ENCODE measurements at places on chromosomes 3 and 15.

DNA sequence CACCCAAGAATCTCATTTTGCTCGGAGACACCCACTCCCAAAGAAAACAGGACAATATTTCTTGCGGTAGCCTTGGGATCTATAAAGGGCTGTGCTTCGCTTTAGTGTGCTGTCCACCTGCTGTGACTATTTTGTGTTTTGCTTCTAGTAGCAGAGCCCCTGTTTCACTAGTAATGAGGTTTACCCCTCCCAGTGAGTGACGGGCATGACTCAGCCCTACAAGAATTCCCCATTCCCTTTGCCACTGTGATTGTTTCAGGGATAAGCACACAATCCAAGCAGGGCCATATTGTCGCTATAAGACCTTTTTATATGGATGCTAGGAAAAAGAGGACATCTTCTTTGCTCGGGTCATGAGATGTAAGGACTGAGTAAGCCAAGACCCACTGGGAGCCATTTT, 62.5 kb upstream of the FOXB1 start:
- DNase-seq = no peak

- no peak for DNase-seq
Measured at GRCh38 chr3:69452295-69452694, 66.4 kb upstream of the FRMD4B start.

DNA sequence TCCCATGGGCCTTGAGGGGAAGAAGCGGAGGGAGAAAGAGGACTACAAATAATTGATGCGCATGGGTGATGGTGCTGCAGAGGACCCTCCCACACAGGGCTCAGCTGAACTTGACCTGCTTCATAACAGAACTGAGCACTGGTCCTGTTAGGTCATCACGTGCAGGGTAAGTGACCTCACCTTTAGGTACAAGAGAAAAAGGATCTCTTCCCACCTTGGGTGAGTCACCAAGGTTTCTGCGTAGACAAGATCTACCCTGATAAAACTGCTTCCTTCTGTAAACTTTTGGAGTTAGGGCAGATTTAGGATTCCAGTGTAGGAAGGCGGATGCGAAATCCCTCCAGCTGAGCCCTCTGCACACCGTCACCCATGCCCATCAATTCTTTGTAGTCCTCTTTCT, 67.1 kb downstream of the FEM1B start:
- DNase-seq = no peak

DNA sequence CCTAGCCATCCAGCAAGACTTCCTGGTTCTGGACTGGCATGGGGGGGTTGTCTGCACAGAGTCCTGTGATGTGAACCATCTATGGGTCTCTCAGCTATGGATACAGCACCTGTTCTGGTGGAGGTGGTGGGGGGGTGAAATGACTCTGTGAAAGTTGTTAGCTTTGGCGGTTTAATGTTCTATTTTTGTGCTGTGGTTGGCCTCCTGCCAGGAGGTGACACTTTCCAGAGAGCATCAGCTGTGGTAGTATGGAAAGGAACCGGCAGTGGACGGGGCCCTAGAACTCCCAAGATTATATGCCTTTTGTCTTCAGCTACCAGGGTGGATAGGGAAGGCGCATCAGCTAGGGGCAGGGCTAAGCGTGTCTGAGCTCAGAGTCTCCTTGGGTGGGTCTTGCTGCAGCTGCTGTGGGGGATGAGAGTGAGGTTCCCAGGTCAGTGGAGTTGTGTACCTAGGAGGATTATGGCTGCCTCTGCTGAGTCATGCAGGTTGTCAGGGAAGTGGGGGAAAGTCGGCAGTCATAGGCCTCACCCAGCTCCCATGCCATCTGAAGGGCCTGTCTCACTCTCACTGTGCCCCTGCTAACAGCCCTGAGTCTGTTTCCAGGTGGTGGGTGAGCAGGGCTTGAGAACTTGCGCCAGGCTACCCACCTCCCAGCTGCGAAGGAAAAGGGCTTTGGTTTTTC, 7.1 kb upstream of the LARS2 start:
- no peak for DNase-seq

GRCh38 chr3:69130689-69131088, 8.3 kb upstream of the LMOD3 start:
- no peak for DNase-seq

DNA sequence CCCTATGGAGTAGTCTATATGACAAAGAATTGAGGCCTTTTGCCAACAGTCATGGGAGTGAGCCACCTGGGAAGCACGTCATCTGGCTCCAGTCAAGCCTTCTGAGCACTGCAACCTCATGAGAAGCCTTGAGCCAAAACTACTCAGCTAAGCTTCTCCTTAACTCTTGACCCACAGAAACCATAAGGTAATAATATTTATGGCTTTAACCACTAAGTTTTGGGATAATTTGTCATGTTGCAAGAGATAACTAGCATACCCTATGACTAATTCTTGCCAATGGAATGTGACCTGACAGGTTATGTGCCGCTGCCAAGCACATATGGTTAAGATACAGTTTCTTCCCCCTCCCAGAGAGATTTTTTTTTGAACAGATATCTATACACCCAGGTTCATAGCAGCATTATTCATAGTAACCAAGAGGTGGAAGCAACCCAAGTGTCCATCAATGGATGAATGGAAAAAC, 11.8 kb upstream of the SLC6A11 start:
- DNase-seq = no peak

DNA sequence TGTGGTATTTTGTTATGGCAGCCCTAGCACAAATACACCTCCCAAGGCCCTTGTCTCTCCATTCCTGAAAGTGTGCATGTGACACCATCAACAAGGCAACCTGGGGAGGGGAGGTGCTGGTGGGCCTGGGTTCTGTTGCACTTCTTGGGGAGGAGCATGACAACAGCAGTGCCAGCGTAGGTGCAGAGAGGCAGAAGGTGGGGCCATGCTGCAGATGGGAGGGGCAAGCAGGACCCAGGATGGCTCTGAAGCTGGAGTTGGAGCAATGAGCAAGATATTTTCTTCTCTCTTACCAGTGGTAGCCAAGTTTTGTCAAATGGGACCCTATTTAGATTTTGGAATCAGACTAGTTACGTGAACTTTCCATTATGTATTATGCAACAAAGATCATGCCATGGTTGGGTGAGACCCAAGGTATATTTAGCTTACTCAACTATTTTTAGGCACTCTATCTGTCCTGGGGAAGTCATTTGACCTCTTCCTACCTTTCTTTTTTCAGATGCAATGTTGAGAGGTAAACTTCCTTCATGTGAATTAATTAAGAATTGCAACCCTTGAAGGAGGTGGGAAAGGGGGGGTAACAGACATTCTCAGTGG, 3.4 kb downstream of the FYCO1 start:
- no peak for DNase-seq

DNA sequence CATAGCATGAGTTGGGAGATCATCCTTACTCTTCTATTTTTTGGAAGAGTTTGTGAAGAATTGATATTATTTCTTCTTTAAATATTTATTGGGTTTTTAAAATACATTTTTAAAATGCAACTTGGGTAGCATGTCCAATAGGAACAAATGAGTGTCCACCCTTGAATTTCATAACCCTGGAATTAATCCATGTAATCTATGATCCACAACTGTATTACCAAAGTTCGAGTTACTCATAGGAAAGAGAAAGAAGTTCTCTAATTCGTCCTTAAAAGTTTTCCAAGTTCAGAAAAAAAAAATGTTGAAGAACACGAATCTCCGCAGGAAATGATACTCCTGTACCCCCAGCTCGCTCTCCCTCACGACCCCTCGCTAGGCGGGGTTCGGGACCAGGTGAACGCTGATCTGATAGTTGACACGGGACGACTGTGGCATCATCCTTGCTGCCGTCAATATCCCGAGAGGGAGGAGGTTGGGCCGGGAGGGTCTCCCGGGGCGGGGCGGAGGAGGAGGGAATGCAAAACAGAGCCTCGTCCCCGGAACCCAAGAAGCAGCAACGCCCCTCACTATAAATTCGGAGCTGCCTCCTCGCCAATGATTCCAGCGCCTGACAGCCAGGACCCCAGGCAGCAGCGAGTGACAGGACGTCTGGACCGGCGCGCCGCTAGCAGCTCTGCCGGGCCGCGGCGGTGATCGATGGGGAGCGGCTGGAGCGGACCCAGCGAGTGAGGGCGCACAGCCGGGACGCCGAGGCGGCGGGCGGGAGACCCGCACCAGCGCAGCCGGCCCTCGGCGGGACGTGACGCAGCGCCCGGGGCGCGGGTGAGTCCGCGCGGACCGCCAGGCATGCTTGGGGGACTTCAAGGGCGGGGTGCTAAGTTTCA, at the start of gene AGTR1:
AGTR1 (plus strand) TSS at position 598 of the 884 bp plus-strand sequence. CDS start 43,133 bp downstream, outside the sequence.
- no peak for DNase-seq

GRCh38 chr3:157535667-157536066, 32.5 kb upstream of the VEPH1 start:
- no peak for DNase-seq

- DNase-seq = no peak
Measured at GRCh38 chr3:102714567-102714966, 279.8 kb downstream of the ZPLD1 start.

DNA sequence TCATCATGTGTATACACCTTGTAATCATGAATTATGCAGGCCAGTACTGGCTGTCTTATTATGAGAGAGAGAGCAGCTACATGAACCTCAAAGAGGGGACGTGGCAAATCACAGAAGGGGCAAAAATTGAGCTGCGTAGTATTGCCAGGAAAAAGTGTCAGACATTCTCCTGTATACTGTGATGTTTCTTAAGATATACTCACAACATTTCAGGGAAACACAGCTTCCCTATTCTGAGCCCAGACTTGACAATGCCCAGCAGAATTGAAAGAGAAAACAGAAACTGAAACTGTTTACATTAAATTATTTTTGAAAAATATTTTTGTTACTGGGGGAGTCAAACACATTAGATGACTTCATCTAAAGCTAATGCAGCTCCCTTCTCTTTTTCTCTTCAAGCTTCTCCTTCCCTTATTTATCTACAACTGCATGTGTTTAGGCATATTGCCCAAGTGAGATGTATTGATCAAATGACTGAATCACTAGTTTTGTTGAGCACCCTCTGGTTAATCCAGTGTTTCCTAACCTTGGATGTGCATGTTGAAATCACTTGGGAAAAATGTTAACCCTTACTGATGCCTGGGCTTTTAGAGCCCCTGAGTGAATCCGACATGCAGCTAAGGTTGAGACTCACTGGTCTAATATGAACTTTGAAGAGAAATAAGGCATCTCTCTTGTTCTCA, 39.5 kb downstream of the CADPS start:
- no peak for DNase-seq

- no peak for DNase-seq
Measured at GRCh38 chr15:56001471-56002078, 8.2 kb upstream of the NEDD4 start.

DNA sequence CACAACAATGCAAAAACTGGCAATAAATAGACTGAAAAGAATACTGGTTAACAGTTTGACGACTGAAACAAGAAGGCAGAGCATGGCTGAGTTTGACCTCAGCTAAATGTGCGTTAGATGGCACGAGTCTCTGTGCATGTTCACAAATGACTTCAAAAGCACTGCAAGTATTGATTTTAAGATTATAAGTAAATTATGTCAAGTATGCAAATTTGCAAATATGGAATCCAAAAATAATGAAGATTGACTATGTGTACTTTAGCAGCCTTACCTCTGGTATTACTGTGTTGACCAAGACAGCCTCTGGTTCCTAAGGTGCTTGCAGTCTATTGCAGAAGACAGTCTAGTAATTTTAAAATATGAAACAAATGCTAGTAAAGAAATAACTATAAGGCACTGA, 2.6 kb upstream of the EIF5A2 start:
- DNase-seq = no peak

GRCh38 chr3:31289584-31289983, 243.1 kb upstream of the STT3B start:
- no peak for DNase-seq

DNA sequence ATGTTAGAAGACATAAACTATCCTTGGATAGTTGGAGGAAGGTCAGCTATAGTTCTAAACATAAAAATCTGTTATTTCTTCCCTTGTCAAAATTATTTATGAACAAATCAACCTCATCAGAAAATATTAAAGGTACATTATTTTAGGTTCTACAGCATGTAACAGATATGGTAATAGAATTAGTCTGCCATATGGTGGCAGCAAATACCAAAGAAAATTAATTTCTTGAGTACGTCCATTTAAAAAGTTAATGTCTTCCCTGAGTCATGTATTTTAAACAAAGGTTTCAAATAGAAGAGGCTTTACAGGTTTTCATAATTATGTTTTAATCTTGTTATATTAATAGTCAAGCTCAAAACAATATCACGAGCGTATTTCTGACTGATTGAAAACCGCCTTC, 17.9 kb upstream of the ANKRD28 start:
- peak; percentile 37 for DNase-seq

DNA sequence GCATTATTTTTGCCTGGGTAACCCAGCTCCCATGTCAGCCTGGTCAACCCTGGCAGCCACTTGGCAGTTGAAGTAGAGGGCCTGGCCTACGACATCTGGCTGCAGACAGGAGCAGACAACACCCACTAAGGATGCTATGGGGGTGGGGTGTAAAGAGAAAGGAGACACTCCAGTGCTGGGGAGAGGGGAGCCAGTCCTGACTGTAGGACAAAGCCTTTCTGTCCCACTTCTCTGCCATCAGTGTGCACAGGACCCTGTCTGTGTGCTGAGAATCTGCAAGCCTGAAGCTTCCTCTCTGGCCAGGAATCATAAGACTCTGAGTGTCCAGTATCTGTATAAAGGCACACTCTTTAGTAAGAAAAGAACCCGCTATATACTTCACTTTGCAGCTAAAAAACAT, 96.3 kb upstream of the CHRM5 start:
- DNase-seq = no peak

GRCh38 chr3:53252096-53252946, 3.5 kb downstream of the TKT start:
- no peak for DNase-seq

GRCh38 chr3:8888301-8888915, 74.9 kb downstream of the RAD18 start:
- DNase-seq = peak; percentile 91

DNA sequence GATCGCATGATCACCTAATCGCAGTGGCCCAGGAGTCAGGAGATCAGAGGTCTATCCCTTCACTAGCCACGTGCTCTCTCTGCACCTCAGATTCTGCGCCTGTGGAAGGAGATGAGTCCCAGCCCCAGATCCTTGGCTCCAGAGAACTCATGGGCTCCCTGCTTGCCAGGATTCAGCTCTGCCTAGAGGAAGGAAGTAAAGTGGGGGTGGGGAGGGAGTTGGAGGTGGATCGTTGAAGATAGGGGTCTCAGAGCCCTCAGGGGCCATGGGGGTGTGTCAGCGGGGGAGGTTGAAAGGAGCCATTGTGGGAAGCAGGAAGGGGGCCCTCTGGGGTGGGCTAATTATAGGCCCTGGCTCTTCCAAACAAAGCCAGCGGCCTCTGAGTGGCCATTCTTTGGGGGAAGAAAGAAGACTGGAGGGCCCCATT, 11.3 kb upstream of the STRA6 start:
- no peak for DNase-seq
